ENCODE measurements at places on chromosomes 12 and 14. TPM values are rescaled to one million over a fixed set of nuclear protein-coding genes. Genes with fewer than 3 reads are reported as not detected.

- no peak for DNase-seq
- H3K27me3 ChIP-seq: no peaks in the 10 kb centered on the region
- H3K4me3 ChIP-seq: no peak overlapping the region
Measured at GRCh38 chr12:97797473-97797872, 334.9 kb downstream of the RMST start.

Gene REM2
- total RNA-seq: 0.18 TPM

Gene FITM1
- total RNA-seq: 0.63 TPM

- H3K4me1 ChIP-seq: no peaks in the 10 kb centered on the region
- DNase-seq: no peak
- no peak overlapping the region for H3K4me3 ChIP-seq
- no peak overlapping the region for H3K27ac ChIP-seq
Measured at GRCh38 chr12:127363392-127363791, 903.6 kb upstream of the TMEM132C start.

GRCh38 chr14:35335388-35336092 is 43.4 kb downstream of the PSMA6 start:
- no peaks in the 10 kb centered on the region for H3K36me3 ChIP-seq
- no peak for DNase-seq
- peaks cover 63% of the 10 kb centered on the region for H3K4me1 ChIP-seq

DNA sequence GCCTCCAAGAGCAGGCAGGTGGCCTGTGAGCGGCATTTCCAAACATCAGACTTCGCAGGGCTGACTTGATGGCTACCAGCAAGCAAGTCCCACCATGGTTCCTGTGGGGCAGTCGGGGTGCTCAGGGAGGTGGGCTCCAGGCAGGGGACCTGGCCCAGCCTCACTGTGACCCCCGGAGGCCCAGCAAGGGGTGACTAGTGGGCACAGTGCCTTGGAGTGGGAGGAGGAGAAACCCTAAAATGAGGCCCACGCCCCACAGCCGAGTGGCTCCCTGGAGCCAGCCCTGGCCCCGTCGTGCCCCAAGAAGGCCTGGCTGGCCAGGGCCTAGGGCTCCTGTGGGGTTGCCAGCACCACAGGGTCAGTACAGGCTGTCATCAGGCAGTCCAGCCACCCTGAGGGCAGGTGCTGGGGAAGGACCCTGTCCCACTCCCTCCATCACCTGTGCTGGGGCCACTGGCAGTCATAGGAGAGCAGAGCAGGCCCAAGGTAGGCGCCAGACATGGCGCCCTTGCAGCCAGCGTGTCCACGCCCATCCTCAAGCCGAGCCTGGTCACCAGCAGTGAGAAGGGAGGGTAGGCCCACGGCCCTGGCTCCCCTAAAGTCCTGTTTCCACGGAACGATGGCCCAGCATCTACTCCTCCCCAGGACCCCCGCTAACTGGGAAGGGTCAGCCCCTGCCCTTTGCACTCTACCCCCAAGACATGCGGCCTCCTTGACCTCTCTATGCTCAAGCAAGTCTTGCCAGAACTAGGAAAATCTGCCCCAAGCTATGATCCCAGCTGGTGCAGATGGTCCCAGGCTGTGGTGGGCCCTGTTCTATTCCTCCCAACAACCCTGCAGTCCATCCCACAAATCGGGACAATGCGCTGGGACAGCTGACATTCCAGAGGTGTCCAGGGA is 144.2 kb upstream of the C14orf180 start:
- no peaks in the 10 kb centered on the region for H3K4me1 ChIP-seq
- H3K36me3 ChIP-seq: no peaks in the 10 kb centered on the region
- no peak overlapping the region for H3K4me3 ChIP-seq
- H3K27me3 ChIP-seq: no peaks in the 10 kb centered on the region
- no peak overlapping the region for H3K27ac ChIP-seq
- DNase-seq: peak; percentile 83

Gene C2CD5
- total RNA-seq: 40.5 TPM

- peaks cover 31% of the 10 kb centered on the region for H3K36me3 ChIP-seq
- no peaks in the 10 kb centered on the region for H3K27me3 ChIP-seq
- no peaks in the 10 kb centered on the region for H3K4me1 ChIP-seq
- no peak overlapping the region for H3K4me3 ChIP-seq
- DNase-seq: no peak
- no peak overlapping the region for H3K27ac ChIP-seq
Measured at GRCh38 chr12:112182499-112182898, 57.1 kb downstream of the TRAFD1 start.

DNA sequence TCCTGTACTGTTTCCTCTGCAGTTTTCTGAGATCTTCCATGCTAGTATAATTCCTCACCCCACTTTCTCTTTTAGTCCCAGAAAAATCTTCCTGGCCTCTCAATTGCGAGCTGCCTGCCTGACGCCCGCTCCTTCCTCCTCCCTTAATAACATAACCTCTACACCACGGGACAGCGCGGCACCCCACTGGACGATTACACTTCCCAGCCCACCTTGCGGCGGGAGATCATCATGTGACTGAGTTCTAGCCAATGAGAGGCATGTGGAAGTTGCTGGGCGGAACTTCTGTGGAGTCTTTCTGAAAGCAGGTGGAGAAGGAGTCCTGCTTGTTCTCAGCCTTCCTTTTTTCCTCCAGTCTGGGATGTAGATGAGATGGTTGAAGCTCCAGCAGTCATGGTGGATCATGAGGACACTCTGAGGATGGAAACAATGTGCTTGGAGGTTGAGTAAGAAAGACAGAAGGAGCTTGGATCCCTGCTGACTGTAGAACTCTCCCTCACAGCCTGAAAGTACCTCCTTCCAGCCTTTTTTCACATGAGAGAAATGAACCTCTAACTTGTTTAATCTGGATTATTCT is 133.6 kb upstream of the VRK1 start:
- H3K4me3 ChIP-seq: no peak overlapping the region
- no peaks in the 10 kb centered on the region for H3K27me3 ChIP-seq
- no peaks in the 10 kb centered on the region for H3K36me3 ChIP-seq
- no peak for DNase-seq
- H3K27ac ChIP-seq: no peak overlapping the region

Gene SLC7A8
- total RNA-seq: 0.75 TPM

GRCh38 chr14:51485733-51486132 is 166.0 kb upstream of the FRMD6 start:
- no peaks in the 10 kb centered on the region for H3K36me3 ChIP-seq
- peaks cover 4% of the 10 kb centered on the region for H3K4me1 ChIP-seq
- no peak for DNase-seq
- H3K27me3 ChIP-seq: no peaks in the 10 kb centered on the region
- no peak overlapping the region for H3K27ac ChIP-seq
- H3K4me3 ChIP-seq: no peak overlapping the region

Gene CHGA
- not detected for total RNA-seq

Gene PLEK2
- total RNA-seq: not detected

Gene NXPH4
- 62.6 TPM for total RNA-seq

Gene OGFOD2
- total RNA-seq: 20.2 TPM

Gene GLT8D2
- 64.7 TPM for total RNA-seq

GRCh38 chr14:59630288-59630963 is 53.8 kb upstream of the CCDC175 start:
- peak overlapping the region; percentile 56 for H3K4me3 ChIP-seq
- peaks cover 1% of the 10 kb centered on the region for H3K36me3 ChIP-seq
- DNase-seq: no peak
- no peak overlapping the region for H3K27ac ChIP-seq
- H3K27me3 ChIP-seq: peaks cover 67% of the 10 kb centered on the region
- H3K4me1 ChIP-seq: peaks cover 6% of the 10 kb centered on the region

DNA sequence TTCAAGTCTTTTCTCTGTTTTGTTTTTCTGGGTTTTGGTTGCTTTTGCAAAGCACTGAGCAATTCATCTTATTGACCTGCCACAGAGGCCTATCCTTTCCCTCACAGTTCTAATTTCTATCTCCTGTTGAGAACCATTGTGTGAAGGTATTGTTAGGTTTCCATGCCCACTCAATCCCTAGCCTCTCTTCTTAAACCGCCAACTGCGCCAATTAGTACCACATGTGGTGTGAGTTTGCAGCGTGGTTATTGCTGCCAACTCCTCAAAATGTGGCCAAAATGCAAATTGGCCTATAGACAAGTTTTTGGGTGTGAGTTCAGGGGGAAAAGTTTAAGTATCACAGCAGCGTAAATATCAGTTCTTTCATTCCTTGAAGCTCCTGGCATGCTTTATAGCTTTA is 232.6 kb downstream of the FLRT2 start:
- no peak overlapping the region for H3K4me3 ChIP-seq
- DNase-seq: no peak
- no peak overlapping the region for H3K27ac ChIP-seq
- H3K36me3 ChIP-seq: no peaks in the 10 kb centered on the region
- H3K27me3 ChIP-seq: peaks cover 10% of the 10 kb centered on the region

GRCh38 chr14:102620413-102620812 is 28.0 kb downstream of the RCOR1 start:
- H3K4me3 ChIP-seq: no peak overlapping the region
- no peaks in the 10 kb centered on the region for H3K36me3 ChIP-seq
- peaks cover 14% of the 10 kb centered on the region for H3K4me1 ChIP-seq
- DNase-seq: no peak

DNA sequence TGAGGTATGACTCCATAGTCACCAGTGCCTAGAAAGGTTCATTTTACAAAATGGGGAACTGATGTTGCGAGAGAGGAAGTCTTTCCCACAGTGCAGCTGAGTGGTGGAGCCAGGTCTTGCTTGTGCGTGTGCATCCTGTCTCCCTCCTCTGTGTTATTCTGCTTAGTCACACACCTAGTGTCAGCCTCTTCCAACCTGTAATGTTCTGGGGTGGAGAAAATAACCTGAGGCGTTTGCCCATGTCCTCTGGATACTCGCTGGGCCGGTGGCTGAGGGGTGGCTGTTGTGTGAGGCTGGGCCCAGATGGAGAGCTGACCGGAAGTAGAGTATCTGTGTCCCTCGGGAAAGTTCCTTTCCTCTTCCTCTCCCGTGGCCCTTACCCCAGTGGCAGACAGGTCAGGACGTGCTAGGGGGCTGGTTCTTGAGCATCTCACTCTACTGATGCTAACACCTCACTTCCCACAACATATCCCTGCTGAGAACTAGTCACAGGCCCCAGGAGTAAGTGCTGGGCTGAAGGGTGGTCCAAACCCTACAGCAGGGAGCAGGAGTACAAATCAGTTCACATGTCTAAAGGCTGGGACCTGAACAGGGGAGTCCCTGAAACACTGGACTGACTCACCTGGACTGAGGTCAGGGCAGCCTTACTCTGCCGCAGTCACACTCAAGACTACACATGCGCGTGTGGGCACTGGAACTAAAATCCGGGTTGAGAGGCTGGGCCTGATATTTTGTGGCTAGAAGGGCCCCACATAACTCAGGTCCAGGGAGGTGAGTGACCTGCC is 7.0 kb downstream of the MLF2 start:
- DNase-seq: no peak
- H3K27ac ChIP-seq: no peak overlapping the region
- H3K4me3 ChIP-seq: no peak overlapping the region
- H3K27me3 ChIP-seq: no peaks in the 10 kb centered on the region

DNA sequence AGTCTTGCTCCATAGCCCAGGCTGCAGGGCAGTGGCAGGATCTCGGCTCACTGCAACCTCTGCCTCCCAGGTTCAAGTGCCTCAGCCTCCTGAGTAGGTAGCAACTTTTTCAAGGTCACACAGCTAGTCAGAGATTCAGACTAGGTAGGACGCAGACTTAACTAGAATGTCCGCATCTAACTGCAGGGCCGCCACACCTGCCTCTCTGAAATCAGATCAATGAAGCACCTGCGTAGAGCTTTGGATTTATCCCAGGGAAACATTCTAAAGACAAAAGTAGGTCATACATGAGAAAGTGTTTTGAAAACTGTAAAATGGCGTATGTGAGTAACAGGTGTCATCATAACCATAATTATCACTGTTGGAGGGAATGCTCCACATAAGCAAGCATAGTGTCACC is 49.5 kb upstream of the PAPOLA start:
- H3K36me3 ChIP-seq: no peaks in the 10 kb centered on the region
- no peak overlapping the region for H3K4me3 ChIP-seq
- H3K27me3 ChIP-seq: peaks cover 11% of the 10 kb centered on the region

Gene OR11H7
- total RNA-seq: not detected

Gene THAP2
- total RNA-seq: 5.0 TPM

Gene ZC2HC1C
- 1.0 TPM for total RNA-seq

Gene PIWIL1
- total RNA-seq: not detected

- no peaks in the 10 kb centered on the region for H3K4me1 ChIP-seq
- no peak overlapping the region for H3K4me3 ChIP-seq
- no peak overlapping the region for H3K27ac ChIP-seq
- no peaks in the 10 kb centered on the region for H3K36me3 ChIP-seq
- no peaks in the 10 kb centered on the region for H3K27me3 ChIP-seq
Measured at GRCh38 chr14:106039400-106039799, 513.0 kb downstream of the TMEM121 start.

Gene PPP1R1A
- not detected for total RNA-seq

Gene GDF3
- total RNA-seq: not detected

DNA sequence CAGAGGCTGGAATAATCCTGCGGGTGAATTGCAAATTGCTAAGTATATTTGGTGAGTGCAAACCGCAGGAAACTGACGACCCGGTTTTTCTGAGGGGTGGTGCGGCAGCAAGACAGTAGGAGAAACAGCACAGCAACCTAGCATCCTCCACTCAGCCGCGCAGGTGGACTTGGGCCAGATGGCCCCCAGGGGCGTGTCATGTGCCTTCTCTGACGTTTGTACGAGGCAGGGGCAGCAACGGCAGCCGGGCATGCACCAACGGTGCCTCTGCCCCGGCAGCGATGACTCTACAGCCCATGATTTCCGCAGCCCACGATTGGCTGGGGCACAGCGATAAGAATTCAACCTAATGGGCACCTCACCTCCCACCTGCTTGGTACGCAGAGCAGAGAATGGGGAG is 11.1 kb upstream of the CLEC2A start:
- no peaks in the 10 kb centered on the region for H3K36me3 ChIP-seq
- no peaks in the 10 kb centered on the region for H3K4me1 ChIP-seq
- peaks cover 20% of the 10 kb centered on the region for H3K27me3 ChIP-seq
- no peak overlapping the region for H3K27ac ChIP-seq
- DNase-seq: no peak

- no peaks in the 10 kb centered on the region for H3K27me3 ChIP-seq
- no peak for DNase-seq
- no peak overlapping the region for H3K4me3 ChIP-seq
- H3K4me1 ChIP-seq: peaks cover 8% of the 10 kb centered on the region
- H3K36me3 ChIP-seq: no peaks in the 10 kb centered on the region
Measured at GRCh38 chr12:21558100-21558679, 32.1 kb downstream of the SPX start.

Gene KRT72
- not detected for total RNA-seq

DNA sequence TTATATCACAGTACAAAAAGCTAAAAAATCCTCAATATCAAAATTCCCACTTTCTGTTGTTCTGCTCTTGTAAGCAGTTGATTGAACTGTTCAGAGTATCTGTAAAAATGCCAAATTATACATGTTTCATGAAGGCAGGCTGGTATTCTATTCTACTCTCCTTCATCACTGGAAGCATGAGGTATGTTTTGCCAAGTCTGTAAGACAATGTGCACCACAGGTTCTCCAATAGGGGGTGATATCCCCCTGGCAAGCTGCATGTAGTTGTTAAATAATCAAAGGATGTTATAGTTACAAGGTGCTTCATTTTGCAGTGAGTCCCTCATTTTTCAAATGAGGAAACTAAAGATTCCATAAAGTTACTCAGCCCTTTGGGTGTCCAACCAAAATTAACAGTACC is 15.1 kb upstream of the NEK9 start:
- H3K4me1 ChIP-seq: peaks cover 30% of the 10 kb centered on the region
- DNase-seq: no peak
- no peaks in the 10 kb centered on the region for H3K27me3 ChIP-seq
- peaks cover 21% of the 10 kb centered on the region for H3K36me3 ChIP-seq
- H3K4me3 ChIP-seq: no peak overlapping the region

GRCh38 chr12:21678959-21679358 is 21.3 kb upstream of the LDHB start:
- H3K27me3 ChIP-seq: peaks cover 12% of the 10 kb centered on the region
- no peak overlapping the region for H3K27ac ChIP-seq
- DNase-seq: no peak
- H3K36me3 ChIP-seq: no peaks in the 10 kb centered on the region
- peaks cover 16% of the 10 kb centered on the region for H3K4me1 ChIP-seq

Gene SRRM4
- total RNA-seq: not detected
